ENCODE measurements at places on chromosomes 16 and 17.

- no peak for DNase-seq
These were observed 21.0 kb upstream of the FZD2 start for GRCh38 chr17:44536090-44536953.

GRCh38 chr16:65068151-65068740 lies 53.6 kb downstream of the CDH11 start:
- DNase-seq, result no peak

GRCh38 chr17:6780886-6781285 lies 4.9 kb downstream of the FBXO39 start:
- no peak for DNase-seq

DNA sequence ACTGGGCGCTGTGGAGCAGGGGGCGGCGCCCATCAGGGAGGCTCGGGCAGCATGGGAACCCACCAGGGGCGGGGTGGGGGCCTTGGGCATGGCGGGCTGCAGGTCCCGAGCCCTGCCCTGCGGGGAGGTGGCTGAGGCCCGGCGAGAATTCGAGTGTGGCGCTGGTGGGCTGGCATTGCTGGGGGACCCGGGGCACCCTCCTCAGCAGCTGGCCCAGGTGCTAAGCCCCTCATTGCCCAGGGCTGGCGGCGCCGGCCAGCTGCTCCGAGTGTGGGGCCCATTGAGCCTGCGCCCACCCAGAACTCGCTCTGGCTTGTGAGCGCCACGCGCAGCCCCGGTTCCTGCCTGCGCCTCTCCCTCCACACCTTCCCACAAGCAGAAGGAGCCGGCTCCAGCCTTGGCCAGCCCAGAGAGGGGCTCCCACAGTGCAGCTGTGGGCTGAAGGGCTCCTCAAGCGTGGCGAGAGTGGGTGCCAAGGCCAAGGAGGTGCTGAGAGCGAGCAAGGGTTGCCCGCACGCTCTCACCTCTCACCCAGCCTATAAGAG lies 5.9 kb downstream of the ALDH3A2 start:
- no peak for DNase-seq

- DNase-seq, result no peak
These were observed 58.2 kb downstream of the IGF2BP1 start for GRCh38 chr17:49055181-49055927.

GRCh38 chr17:26809033-26809432 lies 484.9 kb upstream of the WSB1 start:
- DNase-seq, result no peak

- peak; percentile 50 for DNase-seq
These were observed 7.4 kb upstream of the DHRS7B start for GRCh38 chr17:21119247-21119918.

- DNase-seq, result peak; percentile 16
These were observed 34.7 kb upstream of the RBBP6 start for GRCh38 chr16:24504472-24505345.

GRCh38 chr17:41284043-41284442 lies 8.5 kb downstream of the KRTAP9-7 start:
- DNase-seq, result no peak

DNA sequence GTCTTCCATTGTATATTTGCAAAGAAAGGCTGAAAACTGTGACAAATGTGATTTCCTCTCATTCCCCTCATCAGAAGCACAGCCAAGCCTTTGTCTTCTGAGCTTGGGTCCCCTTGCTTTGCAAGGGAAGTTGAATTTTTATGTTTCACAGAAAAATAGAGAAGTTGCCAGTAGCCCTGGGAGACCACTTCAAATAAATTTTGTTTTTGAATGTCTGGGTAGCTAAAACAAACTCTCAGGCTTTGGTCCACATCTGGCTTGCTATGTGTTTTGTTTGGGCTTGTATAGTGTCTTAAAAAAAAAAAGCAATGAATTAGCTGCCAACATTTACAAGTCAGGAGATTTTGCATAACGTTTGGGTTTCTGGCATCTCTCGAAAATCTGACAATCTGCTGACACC lies 24.1 kb downstream of the PIK3R6 start:
- no peak for DNase-seq

- DNase-seq, result no peak
These were observed 3.9 kb upstream of the SOX9 start for GRCh38 chr17:72116661-72117521.

GRCh38 chr16:25626172-25626571 lies 65.6 kb upstream of the HS3ST4 start:
- DNase-seq, result no peak

- DNase-seq, result no peak
These were observed 34.4 kb downstream of the WWP2 start for GRCh38 chr16:69796285-69797118.

DNA sequence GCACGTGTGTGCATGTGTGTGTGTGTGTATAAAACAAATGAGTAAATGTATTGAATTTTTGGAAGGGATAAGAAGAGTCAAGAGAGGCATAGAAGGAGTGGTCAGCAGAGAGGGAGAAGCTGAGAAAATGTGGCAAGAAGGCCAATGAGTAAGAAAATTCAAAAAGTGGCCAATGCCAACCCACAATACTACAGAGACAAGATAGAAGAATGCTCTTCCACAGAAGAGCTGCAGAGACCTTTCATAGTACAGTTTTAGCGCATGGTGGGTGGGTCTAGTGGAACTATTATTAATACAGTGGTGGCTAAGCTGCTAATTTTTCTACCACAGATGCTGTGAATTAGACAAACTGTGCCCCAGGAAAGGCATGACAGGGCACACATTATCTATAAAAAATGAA lies 233.5 kb downstream of the NTN1 start:
- DNase-seq, result no peak

DNA sequence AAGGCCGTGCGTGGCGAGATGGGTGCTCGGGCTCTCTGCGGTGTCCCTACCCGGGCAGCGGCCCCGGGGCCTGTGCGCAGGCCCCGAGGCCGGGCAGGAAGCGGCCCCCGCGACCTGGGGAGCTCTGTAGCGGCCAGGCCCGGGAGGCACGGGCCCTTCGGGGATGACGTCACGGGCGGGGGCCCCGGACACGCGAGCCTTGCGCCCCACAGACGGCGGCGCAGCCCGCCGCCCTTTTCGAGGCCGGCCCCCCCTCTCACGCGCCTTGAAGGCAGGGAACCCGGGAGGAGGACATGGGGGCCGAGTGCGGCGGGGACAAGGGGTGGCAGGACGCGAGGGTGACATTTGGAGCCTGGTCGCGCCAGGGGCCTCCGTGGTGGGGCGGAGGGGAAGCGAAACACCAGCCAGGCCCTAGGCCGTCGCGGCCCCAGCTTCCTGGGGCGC lies 1.1 kb downstream of the RAI1 start:
- peak; percentile 23 for DNase-seq

DNA sequence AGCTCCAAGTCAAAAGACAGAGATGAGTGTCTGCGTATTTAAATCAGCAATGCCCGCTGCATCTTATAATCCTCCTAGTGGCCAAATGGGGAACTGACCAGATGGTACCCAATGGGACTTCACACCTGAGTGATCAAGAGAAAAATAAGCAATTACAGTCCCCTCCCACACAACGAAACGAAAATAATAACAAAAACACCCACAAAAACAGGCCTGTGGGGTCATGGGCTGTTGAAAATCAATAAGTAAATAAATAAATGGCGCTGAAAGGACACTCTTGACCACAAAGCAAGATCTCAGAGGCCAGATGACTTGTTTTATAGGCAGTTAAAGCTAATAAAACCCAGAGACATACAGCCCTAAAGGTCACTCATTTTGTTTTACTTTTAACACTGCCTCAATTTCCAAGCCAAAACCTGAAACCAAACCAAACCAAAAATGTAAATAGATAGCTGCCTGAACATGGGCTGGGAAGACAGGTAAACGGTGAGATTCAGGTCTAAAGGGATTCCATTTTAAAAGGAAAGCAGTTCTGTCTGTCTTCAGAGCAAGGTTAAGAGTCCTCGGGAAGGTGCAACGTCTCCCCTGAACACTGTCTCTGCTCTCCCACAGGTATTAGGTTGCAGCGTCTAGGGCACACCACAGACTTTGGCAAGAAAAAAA lies 1.3 kb downstream of the ZNF821 start:
- peak; percentile 67 for DNase-seq

- DNase-seq, result no peak
These were observed 32.9 kb upstream of the NPTX1 start for GRCh38 chr17:80509311-80509710.

GRCh38 chr16:35221482-35222185 lies 1762.2 kb downstream of the TP53TG3F start:
- no peak for DNase-seq

- no peak for DNase-seq
These were observed 16.5 kb downstream of the CRISPLD2 start for GRCh38 chr16:84836234-84836647.

DNA sequence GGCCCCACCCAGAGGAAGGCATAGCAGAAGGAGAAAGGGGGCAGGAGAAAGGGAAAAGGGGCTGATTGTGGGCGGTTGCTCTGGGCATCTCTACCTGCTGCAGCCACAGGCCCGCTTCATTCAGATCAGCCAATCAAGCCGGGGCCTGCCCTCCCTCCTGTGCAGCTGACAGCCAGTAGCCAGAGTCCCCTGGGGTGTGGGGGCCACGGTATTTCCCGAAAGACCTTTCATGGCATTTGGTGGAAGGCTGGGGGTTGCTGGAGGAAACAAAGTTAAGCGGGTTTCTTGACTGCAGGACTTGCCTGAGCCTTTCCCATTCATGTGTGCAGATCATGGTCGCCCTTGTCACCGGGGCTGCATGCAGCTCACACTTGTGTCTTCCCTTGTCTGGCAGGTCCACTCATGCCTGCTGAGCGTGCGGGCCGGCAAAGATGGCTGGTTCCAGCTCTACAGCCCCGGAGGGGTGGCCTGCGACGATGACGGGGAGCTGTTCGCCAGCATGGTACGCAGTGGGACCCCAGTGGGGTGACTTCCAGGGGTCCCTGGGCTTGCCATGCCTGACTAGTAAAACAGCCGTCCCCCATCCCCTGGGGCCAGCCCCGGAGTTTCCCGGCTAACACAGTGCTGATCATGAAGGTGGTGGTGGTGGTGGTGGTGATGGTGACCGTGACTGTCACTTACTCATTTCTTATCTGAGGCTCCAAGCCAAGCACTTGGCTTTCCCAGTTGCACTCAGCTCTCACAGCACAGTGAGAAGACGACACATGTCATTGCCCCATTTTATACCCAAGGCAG lies 82.7 kb upstream of the PLCG2 start:
- DNase-seq, result no peak

- peak; percentile 79 for DNase-seq
These were observed at the start of gene TCF25 for GRCh38 chr16:89873109-89873971. TSS of gene TCF25 (plus strand) at chr16:89873592. CDS start at chr16:89873668, 76 bp downstream.

DNA sequence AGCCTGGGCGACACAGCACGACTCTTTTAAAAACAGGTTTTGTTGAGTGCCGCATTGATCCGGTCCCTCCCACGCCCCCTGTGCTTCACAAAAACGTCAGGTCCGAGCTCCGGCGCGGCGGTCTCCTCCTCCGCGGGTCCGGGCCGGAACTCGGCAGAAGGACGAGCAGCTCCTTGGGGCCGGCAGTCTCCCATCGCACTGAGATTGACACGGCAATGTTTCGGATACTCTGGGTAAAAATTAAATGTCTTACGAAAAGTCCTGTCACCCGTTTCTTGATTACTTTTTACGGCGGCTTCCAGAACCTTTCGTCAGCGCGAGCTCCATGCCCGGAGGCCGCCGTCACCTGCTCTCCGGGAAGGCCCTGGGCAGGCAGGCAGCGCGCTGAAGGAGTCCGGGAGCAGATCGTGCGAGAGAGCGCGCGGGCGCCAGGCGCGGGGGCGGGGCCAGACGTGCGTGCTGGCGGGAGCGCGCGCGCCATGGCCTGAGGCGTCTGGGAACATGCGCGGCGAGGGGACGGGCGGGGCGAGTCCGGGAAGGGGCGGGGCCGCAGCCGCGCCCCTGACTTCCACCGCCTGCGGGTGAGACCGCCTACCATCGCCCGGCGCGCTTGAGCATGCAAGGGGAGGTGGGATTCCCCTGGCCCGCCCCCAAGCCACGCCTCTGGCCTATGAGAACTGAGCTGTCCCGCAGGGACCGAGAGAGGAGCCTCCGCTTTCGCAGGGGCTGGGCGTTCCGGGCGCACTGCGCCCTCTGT lies 11.7 kb upstream of the SRL start:
- peak; percentile 99 for DNase-seq

DNA sequence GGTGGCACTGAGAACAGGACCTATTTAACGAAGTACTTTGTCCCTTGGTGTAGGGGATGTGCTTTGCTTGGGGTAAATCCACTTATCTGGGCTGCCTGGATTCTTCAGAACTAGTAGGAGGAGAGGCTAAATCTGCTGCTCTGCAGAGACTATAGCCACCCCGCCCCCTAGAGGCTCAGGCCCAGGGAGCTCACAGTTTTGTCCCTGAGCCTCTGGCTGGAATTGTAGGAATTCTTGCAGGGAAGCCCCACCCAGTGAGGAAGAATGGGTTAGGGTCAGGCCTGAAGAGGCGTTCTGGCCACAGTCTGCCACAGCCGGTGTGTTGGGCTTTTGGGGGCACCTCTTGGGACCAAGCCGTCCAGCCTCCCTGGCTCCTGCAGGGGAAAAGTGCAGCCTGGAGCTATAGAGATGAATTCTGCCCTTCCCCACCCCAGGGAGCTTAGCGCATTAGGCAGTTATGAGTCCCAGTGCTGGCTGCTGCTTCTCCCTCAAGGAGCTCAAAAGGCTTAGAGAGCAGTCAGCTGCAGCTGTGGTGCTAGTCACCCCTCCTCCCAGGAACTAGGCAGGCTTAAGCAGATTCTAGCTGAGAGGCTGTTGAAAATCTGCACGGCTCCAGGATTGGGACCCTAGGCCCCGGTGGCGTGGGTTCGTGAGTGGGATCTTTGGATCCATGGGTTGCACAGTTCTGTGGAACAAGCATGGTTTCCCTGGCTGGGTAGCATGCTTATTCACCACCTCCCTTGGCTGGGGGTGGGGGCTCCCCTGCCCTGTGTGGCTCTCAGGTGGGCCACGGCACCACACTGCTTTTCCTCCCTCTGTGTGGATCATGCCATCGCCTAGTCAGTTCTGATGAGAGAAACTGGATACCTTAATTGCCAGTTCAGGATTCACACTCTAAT lies 237.4 kb upstream of the TOM1L1 start:
- no peak for DNase-seq

DNA sequence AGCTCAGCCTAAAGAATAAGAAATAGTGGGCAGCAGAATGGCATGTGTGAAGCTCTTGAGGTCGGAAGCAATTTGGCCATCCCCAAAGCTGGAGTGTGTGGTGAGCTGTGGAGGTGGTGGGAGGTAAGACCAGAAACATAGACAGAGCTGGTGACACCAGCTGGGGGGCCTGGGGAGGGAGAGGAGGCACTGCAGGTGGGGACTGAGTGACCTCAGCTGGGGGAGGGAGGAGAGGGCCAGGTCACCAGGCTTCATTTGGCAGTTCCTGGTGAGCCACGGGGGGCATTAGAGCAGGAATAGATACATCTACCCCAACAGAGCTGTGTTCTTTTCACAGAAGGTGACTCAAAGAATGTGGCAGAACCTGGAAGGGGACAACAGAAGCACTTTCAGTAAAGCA lies 31.9 kb downstream of the WFDC1 start:
- no peak for DNase-seq
